NCI-H2081 (cell line): ENCODE measurements at places on chromosomes 7 and 10.

- DNase-seq: no peak
These were observed 415.1 kb upstream of the FZD8 start for GRCh38 chr10:36057180-36057579.

- no peak for DNase-seq
These were observed 375.2 kb upstream of the VWC2 start for GRCh38 chr7:49398236-49398635.

DNA sequence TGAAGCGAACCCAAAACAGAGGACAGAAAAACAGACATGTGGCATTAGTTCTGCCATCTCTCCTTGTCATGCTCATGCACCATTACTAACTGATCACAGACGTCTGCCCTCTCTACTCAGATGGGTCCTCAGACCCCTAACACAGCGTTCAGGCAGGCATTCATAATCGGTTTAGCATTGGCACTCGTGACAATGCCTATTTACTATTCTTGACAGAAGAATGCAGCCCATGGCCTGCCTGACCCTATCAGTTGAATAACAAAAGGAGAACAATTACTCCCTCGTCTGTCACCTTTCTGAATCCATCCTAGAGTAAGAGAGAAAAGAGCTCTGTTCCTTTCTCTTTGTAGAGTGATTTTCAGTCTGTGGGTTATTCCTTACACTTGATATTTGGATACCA, 194.6 kb upstream of the PHYHIPL start:
- no peak for DNase-seq

DNA sequence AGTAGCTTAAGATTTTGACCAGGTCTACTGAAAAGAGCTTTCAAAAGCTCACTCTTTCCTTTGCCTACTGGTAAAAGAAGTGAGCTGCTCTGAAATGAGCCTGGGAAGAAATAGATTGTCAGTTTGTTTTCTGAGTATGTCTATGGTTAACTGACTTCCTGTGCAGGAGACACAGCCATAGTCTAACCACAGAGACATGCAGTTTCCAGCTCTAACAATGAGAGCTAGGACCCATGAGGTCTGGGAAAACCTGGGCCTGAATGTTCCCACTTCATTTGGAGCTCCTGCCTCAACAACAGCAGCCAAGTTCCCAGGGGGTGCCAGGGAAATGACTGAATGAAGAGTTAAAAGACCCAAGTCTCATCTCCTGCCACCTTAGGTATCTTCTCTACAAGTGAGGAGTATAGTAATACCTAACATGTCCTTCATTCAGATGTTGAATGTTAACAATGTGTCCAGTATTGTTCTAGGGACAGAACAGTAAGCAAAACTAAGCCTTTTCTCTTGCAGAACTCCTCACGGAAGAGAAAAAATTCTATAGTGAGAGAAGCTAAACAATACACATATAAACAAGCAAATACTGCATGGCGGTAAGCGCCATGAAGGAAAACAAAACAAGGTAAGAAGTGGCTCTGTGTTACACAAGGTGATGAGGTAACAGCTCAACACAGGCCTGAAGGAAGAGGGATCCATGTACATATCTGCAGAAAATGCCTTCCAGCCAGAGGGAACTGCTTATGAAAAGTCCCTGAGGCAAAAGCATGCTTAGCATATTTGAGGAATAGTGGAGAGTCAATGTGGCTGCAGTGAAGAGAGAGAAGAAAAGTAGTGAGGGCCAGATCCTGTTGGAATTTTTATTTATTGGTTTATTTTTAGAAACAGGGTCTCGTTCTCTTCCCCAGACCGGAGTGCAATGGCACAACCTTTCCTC, 26.4 kb upstream of the ANKRD1 start:
- DNase-seq: no peak

DNA sequence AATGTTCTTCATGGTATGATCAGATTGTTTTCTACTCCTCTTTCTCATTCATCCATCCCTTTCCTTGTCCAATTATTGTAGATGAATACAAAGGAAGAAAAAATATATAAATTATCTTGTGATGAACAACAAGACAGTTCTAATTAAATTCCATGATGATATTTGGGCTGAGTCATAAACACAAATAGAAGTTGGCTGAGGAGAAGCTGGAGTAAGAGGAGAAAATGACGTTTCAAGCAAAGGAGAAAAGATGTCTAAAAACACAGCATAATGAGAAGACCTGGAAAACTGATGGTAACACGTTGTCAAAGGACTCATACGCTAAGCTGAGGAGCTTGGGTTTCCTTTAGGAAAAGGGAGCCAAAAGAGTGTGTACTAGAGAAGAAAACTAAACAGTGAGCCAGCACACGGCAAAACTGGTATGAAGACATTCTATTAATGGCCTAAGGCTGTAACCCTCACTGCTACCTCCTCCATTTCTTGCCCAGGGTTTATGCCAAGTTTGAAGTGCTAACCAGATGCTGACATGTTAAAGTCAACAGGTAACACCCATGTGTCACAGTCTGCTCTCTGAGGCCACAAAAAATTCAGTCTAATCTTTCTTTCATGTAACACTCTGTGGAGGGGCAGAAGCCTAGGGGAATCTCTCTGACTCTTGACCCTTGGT, 26.1 kb downstream of the ZFAND4 start:
- DNase-seq: no peak

DNA sequence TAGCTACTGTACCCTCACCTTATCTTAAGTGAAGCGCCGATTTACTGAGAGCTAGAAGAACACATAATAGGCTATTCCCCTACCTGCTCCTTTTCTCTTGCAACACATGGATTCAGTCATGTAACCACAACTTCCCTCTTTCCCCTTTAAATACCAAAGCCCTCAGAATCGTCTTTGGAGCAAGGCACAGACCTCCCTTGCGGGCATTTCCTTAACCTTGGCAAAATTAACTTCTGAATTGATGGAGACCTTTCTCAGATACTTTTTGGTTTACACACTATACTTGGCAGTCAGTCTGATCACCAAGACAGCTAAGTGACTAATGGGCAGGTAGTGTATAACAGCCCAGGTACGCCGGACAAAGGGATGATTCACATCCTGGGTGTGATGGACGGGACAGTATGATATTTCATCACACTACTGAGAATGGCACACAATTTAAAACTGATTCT, 72.7 kb upstream of the SEC61G start:
- no peak for DNase-seq

GRCh38 chr7:111833466-111833865, 271.2 kb upstream of the IMMP2L start:
- no peak for DNase-seq

- DNase-seq: no peak
These were observed 53.4 kb downstream of the NRCAM start for GRCh38 chr7:108402865-108403264.
